ENCODE measurements at places on chromosomes 5 and 9.

GRCh38 chr5:168165977-168166376, 125.5 kb upstream of the WWC1 start:
- no peak for DNase-seq

DNA sequence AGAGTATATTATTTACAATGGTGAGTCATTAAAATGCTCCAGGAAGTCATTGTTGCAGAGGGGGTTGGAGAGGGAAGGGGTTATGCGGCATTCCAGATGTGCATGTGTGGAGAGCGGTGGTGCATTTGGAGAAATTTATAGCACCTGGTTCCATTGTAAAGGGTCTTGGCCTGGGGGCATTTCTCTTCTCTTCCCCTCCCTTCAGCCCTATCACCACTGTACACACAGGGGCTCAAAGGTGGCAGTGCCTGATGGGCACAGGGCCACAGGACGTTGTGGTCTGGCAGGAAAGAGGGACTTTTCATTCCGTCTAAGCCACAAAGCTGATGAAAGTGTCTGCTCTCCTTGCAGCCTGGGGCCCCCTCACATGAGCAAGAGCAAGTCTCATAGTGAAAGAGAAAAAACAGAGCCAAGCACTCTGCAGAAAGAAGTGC, 442.4 kb upstream of the ZNF462 start:
- DNase-seq = no peak

DNA sequence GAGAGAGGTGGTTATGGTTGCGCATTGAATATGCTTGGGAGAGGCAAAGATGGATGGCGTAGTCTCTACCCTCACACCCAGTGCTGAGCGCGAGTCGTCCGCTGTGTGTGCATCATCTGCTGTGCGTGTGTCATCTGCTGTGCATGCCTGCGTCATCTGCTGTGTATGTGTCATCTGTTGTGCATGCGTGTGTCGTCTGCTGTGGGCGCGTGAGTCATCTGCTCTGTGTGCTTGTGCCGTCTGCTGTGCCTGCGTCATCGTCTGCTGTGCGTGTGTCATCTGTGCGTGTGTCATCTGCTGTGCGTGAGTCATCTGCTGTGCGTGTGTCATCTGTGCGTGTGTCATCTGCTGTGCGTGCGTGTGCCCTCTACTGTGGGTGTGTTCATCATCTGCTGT, 68.0 kb upstream of the IRX4 start:
- DNase-seq = no peak

- DNase-seq = no peak
Measured at GRCh38 chr9:11348366-11348765, 735.6 kb upstream of the PTPRD start.
